Effector CD4-positive, alpha-beta T cell (primary cell): ENCODE measurements at places on chromosomes 13 and 19.

DNA sequence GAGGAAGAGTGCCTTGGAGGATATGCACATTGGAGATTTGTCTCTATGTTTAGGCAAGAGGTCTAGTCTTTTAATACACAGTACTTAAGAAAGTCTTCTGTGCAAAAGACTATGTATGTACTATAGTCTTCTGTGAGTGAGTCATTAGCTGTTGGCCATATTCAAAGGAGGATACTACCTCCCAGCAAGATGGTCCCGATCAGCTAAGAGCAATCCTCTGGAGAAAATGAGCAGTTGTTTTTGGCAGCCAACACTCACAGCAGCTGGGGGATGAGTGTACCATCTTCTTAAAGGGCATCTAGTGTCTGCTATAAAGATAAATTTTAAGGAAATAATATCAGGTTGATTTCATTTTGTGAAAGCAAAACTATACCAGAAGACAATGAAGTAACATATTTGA is 487.8 kb downstream of the KCTD12 start:
- DNase-seq = no peak

DNA sequence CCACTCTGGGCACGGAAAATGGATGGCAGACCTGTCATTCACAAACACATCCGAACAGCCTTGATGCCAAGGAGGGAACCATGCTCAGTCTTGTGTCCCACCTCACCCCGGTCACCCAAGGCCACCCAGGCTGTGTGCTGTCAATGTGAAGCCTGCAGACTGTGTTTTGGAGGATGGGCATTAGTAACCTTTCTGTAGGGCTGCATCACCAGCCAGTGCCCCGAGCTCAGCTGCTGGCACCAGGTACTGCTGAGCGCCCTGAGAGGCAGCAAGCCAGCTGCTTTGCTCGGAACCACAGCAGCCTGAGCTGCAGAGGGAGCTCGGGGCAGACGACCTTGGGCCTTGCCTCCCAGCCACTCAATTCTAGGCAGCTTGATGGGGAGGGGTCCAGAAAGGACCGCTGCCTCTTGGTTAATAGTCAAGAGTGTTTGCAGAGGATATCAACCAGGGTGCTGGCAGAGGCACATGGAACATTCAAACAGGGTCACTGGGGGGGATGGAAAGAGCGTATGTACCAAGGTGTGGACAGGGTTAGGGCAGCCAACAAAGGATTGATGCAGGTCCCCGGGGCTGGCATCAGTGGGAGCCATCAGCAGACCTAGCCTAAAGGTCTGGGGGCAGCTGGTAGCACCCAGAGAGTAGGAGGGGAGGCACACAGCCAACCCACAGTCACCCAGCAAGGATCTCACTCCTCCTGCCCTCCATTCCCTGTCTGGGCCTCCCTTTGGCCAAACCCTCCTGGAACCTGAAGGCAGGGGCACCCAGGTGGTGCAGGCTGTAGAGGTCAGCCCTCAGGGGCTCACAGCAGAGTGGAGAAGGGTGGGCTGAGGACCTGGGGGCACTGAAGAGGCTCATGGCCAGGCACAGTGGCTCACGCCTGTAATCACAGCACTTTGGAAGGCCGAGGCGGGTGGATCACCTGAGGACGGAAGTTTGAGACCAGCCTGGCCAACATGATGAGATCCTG is 8.1 kb downstream of the VSTM2B start:
- DNase-seq = no peak

DNA sequence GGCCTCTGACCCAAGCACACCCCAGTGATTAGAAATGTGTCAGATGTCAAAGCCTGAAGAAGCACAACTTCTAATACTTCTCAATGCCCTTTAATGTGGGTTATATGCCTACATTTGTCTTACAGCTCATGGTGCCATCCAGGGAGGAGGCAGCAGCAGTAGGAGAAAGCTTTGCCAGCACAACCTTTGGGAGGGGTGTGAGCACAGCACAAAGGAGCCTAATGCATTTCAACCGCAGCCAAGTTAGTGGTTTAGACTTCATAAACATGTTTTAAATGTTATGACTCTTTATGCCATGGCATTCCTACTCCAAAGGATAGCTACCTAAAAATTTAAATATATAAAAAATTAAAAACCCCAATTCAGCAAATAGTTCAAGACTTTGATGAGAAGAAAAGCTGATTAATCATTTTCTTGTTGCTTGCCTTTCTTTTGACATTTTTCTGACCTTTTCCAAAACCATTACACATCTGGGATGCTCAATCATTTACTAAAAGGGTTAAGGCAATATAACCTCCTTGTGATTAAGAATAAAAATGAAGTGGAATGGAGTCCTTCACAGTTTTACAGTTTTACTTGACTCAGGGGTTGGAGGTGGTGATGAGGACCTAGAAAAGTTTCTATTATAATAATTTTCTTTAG is 142.7 kb downstream of the DLEU7 start:
- no peak for DNase-seq

DNA sequence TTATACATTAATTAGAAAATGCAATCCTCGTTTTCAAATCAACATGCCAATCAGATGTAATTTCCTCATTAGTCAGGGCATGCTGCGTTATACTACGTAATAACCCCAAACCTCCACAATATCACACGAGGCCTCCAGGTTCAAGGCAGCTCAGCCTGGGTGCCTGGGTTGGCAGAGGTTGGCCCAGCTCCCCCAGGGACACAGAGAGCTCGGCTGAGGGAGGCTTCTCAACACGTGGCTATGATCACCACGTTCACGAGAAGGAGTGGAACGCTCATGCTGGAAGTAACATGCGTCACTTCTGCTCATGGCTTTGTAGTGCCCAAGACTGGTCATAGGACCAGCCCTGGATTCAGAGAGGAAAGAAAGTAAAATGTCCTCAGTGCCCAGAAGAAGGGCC is 144.9 kb upstream of the SOX1 start:
- DNase-seq = no peak

- no peak for DNase-seq
Observed at GRCh38 chr13:43203781-43204180, 180.4 kb downstream of the DNAJC15 start.

DNA sequence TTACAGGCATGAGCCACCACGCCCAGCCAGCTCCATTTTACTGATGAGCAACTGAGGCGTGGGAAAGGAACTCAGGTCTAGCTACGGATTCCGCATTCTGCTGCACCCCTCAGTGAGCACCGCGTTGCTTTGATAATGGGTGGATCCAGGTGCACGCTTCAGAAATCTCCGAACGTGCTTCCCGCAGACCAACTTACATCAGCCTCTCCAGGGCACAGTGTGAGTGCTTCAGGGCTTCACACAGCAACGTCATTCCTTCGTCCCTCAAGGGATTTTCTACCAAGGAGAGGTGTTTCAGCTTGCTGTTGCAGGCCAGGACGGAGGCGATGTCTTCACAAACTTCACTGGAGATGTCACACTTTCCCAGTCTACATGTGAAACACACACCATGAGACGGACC is 21.7 kb downstream of the NLRP9 start:
- DNase-seq = no peak

DNA sequence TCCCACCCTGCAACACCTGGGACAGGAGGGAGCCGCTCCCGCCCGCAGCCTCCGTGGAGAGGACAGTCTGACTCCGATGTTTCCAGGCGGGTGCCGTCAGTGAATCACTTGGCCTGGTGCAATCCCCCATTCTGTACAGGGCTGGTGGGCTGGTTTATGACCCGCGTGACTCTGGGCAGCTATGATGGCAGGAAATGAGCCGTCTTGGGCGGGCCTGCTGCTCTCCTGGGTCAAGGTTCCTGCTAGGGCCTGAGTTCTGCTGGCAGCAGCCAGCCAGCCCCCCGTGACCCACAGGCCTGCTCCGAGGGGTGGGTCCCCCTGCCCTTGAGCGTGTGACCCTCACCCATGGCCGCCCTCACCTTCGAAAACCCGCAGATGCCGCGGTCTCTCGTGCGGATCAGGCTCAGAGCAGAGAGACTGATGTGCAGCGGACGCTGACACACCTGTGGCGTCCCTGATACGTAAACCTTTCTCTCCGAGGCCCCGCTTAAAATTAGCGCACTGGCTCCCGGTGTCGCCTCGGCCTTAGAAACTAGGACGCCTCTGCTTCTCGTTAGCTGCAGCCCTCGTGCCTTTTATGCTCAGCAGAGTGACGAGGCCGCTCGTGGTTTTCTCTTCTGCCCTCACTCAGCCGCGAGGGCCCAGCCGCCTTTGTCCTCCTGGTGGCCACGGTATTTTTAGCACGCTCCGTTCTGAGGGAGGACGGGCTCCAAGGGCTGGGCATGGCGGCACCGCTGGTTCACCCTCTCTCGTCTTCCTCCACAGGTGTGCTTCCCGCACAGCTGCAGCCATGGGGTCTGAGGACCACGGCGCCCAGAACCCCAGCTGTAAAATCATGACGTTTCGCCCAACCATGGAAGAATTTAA is 63.4 kb downstream of the KDM4B start:
- no peak for DNase-seq

- DNase-seq = no peak
Observed at GRCh38 chr13:23684647-23685046, 114.4 kb downstream of the TNFRSF19 start.

GRCh38 chr13:39599842-39600241 is 3.2 kb downstream of the LHFPL6 start:
- no peak for DNase-seq

DNA sequence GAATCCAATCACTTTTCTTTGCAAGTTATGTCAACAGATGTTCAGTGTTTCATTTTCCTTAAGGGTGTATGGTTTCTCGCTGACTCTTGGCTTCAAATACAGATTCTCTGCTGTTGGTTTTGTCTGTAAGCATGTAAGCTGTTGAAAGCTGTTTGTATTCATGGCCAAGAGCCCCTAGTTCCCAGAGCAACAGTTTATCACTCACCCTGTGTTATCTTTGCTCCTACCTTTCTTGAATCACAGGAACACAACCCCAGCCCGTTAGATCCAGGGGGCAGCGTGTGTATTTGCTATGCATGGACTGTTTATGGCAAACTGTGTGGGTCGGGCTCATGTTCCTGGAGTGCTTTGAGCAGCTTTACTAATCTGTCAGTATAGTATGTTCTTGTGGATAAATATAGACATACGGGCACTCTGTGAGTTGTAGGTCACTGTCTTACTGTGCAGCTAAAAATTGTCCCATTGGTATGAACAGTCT is 28.9 kb downstream of the FRY start:
- no peak for DNase-seq

DNA sequence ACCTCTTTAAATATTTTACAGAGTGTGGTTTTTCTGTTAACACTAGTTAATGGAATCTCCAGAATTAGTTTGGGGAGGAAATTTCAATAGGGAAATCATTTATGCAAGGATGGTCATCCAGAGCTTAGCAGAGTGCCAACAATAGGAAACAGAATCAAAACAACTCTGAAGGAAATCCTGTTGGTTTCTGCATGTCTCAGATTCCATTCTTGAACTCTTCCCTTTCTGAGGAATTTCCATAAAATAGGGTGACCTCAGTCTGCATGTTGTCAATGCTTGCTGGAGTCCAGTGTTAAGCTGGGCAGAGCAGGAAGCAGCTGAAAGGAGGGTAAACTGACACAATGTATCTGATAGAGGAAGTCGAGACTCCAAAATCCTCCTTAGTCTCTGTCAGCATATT is 16.9 kb downstream of the CBY2 start:
- no peak for DNase-seq

GRCh38 chr19:5949792-5950305 is 28.1 kb downstream of the RANBP3 start:
- DNase-seq = peak; percentile 18

GRCh38 chr19:32098968-32099367 is 246.4 kb upstream of the ZNF507 start:
- DNase-seq = no peak

GRCh38 chr13:40200273-40200978 is 466.0 kb downstream of the FOXO1 start:
- no peak for DNase-seq

DNA sequence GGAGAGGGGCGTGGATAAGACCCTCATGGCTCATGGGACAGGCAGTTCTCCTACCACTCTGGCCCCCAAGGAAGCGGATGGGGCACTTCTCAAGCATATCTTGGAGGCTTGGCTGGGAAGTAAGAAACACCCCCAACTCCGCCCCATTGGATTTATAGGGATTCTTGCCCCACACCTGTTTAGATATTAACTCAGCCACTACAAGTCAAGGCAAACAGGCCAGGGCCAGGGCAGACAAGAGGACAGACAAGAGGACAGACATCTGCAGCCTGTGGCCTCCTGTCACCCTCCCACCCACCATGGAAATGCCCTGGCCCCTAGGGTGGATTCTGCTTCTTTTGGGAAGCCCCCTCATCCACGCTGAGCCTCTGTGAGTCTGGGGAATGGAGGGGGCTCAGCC is 24.1 kb downstream of the RDH8 start:
- no peak for DNase-seq

GRCh38 chr13:73808318-73808717 is 325.9 kb downstream of the KLF12 start:
- DNase-seq = no peak

- DNase-seq = no peak
Observed at GRCh38 chr19:27795369-27795768, 1417.6 kb downstream of the UQCRFS1 start.

DNA sequence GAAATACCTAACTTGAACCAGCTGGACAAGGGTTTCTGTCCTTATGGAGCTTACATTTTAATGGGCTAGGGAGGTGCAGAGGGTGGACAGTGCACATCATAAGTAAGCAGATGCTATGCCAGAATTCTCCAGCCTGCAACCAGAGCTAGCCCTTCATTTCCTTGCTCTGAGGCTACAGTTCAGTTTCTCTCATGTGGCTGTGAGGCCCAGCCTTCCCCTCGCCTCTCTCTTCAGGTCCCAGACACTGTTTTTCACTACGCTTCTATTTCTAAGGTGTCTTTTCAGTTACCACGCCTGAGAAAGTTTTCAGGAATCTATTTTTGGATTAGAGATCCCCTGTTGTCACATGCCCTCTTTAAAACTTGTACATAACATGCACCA is 141.9 kb downstream of the PCCA start:
- DNase-seq = no peak

DNA sequence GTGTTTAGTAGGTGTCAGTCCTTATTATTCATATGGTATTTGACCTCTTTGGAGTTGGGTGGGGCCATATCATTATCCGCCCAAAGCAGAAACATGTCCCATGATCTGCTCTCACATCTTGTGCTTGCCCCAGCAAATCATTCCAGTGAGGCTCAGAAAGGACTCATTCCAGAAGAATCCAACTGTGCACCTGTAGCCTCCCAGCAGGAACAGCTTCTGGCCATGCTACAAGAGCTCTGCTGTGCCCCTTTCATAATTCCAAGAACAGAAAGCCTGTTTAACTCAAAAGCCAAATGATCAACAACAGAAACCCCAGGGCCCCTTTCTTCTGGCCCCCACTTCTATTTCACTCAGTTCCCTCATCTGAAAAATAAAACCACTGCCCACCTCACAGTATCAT is 673.1 kb downstream of the DIAPH3 start:
- no peak for DNase-seq

DNA sequence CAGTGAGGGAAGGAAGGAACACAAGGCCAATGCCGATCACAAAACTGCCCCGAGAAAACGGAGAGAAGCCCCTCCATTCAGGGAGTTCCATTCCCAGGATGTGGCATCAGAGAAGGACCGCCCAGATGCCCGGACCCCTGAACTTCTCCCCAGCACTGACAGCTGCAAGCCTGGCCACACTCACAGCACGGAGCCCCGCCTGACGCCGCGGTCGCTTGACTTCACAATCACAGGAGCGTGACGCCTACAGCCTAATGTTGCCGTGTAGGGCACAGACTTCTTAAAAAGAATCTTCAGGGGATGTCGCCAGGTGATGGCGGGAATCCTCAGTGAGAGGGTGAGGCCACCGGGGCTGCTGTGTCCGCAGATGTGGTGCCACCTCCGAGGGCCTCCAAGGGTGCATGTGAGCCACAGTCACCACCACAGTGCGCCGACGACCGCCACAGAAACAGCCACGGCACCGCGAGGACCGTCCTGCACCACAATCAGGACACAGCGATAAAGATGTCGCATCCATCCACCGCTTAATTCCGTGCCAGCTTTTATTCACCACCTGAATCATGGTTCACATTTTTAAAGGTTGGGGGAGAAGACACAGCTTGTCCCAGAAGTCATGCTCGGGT is 77.2 kb downstream of the SPACA7 start:
- no peak for DNase-seq
